ENCODE measurements at places on chromosomes 5 and 9. TPM values are rescaled to one million over a fixed set of nuclear protein-coding genes. Genes with fewer than 3 reads are reported as not detected.

The ACTL7A gene
- total RNA-seq: not detected

The OGN gene
- total RNA-seq: 15.2 TPM

The SLC1A1 gene
- 0.59 TPM for total RNA-seq

The EPB41L4A gene
- total RNA-seq: 18.0 TPM

The TMEM252 gene
- total RNA-seq: not detected

The ZNF300 gene
- total RNA-seq: 1.5 TPM

The PIP5KL1 gene
- 0.57 TPM for total RNA-seq

The RETREG1 gene
- total RNA-seq: 105 TPM

The HRCT1 gene
- 1.5 TPM for total RNA-seq

The HABP4 gene
- 29.7 TPM for total RNA-seq

The REEP2 gene
- 10.8 TPM for total RNA-seq

The SEMA5A gene
- total RNA-seq: 75.8 TPM
